ENCODE measurements at places on chromosomes 4 and X. TPM values are rescaled to one million over a fixed set of nuclear protein-coding genes. Genes with fewer than 3 reads are reported as not detected.

Gene CSAG2
- not detected for total RNA-seq

Gene GAGE12H
- not detected for total RNA-seq

Gene UGT2A1
- not detected for total RNA-seq

Gene CYLC1
- not detected for total RNA-seq

Gene ZXDA
- total RNA-seq: 4.7 TPM

Gene FAT4
- 13.1 TPM for total RNA-seq

Gene SLC38A5
- total RNA-seq: 131 TPM

Gene GPR119
- total RNA-seq: not detected

Gene SMARCA1
- 18.0 TPM for total RNA-seq

Gene IL3RA
- not detected for total RNA-seq

Gene CDKL2
- total RNA-seq: 0.37 TPM
